CD4-positive, alpha-beta T cell treated with Interleukin-12 subunit alpha and Interleukin-12 subunit beta, for 1 hour (primary cell): ENCODE measurements at places on chromosomes 4 and X.
A peak's percentile ranks its signal among the peaks of the same experiment; 100 is the strongest.

GRCh38 chr4:47690611-47691010 is 147.3 kb downstream of the CORIN start:
- no peak for DNase-seq

- no peak for DNase-seq
Measured at GRCh38 chr4:74319470-74319869, 11.2 kb downstream of the EPGN start.

GRCh38 chr4:55330241-55330640 is 15.8 kb upstream of the SRD5A3 start:
- DNase-seq, result no peak

- DNase-seq, result peak; percentile 70
Measured at GRCh38 chrX:7925867-7926472, 1.2 kb downstream of the PNPLA4 start.

GRCh38 chr4:21628116-21628670 is 320.4 kb downstream of the KCNIP4 start:
- DNase-seq, result no peak

DNA sequence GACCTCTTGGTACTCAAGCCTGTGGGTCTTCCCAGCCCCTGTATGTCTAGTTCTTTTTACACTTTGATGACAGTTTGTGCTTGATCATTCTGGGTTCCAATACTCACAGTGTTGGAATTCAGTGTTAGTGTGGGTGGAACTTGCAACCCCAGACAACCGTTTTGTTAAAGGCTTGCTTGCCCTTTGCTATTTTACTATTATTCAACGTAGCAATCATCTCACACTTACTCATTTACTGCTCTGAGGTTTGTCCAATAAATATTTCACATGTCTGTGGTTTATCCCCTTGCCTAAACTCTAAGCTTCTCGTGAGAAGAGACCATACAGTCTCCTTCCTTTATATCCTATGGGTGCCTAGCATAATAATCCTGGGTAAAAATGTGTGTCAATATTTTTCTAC is 15.3 kb downstream of the CCNG2 start:
- no peak for DNase-seq

DNA sequence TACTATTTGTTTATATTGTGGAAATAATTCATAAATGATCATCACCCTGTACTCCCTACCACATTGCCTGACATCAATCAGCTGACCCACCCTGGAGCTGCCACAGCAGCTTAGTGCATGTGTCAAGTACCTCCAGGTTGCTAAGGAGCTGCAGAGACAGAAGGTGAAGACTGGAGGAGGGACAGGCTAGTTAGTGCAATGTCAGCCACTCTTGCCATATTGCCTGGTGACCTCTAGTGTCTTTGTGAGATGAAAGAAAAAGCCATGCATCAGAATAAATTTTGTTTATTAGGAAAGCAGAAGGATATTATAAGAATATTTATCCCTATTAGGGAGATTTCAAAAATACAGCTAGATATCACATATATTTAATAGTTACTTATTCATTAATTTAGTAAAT is 243.9 kb upstream of the FAT4 start:
- DNase-seq, result no peak

DNA sequence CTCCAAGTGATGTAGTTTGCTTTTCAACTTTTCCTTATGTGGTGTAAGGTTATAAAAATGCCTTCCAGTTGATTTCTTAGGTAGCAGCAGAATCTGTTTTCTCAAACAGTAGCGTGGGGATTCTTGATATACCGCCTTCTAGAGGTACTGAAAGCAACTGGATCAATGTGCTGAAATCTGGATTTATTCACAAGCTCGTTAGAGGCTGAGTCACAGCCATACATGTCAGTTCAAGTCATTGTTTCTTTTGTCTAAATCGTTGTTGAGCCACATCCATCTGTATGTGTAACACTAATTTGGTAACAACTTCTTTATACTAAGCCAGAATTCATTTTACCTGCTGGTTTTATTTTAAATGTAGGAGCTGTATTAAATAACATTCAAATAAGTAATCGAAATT is 200.0 kb upstream of the MAD2L1 start:
- no peak for DNase-seq

DNA sequence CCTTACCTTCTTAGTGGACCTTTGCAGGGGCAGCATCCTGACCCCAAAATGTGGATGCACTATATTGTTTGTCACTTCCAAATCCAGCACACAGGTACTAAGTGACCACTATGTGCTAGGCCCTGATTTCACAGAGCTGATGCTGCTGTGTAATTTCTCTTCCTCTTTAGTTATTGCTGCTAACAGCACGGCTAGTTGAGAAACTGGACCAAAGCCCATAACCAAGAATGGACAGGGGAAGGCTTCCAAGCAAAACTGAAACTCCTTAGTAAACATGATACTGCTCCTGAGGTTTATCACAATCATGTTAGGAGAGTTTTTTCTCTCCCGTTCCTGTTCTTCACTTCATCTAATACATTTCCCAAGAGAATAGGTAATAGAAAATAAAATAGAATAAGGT is 172.9 kb upstream of the TTC29 start:
- DNase-seq, result no peak

DNA sequence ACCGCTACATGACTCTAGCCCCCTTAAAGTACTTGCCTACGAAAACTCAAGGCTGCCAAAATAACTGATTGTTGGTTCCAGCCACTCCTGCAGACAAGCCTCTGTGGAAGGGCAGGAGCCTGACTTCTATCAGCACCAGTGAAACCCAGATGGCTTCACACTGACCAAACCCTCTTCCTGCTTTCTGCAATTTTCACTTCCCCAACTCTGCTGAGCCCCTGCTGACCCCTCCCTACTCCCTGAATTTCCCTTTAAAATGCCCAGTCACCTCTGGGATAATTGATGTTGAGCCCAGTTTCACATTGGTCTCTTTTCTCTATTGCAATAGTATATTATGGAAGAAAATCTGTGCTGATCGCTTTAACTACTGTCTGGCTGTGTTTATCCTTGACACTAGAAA is 61.6 kb upstream of the STS start:
- no peak for DNase-seq

GRCh38 chr4:65617416-65617815 is 52.9 kb downstream of the EPHA5 start:
- DNase-seq, result no peak

DNA sequence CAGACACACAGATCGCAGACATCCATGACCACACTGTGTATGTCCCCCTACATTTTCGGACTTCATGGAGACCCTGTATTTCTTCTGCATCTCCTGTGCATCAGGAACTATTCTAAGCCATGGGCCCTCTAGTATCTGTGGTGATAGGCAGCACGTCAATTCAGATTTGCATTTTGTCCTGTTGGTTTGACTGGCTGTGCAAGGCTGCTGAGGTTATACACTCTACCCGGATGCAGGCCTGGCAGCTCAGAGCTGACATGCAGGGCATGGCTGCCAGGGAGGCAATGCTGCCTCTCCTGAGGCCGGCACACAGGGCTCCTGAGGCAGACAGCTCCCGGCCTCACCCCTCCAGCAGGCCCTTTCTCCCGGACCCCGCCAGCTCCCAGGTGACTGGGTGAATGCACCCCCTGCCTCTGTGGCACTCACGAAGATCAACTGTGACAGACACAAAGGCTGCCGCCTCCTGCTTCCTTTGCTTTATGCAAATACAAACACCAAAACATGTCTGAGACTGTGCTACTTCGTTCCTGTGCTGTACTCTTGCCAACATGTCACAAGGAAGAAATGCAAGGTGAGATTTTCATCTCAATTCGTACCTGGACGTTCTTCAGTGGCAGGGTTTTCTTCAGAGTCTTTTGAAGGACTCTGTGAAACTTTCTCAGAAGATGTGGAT is 51.0 kb downstream of the NSG1 start:
- no peak for DNase-seq

GRCh38 chr4:60944060-60944459 is 256.1 kb upstream of the ADGRL3 start:
- no peak for DNase-seq

GRCh38 chr4:102227388-102227787 is 117.9 kb downstream of the SLC39A8 start:
- DNase-seq, result no peak

DNA sequence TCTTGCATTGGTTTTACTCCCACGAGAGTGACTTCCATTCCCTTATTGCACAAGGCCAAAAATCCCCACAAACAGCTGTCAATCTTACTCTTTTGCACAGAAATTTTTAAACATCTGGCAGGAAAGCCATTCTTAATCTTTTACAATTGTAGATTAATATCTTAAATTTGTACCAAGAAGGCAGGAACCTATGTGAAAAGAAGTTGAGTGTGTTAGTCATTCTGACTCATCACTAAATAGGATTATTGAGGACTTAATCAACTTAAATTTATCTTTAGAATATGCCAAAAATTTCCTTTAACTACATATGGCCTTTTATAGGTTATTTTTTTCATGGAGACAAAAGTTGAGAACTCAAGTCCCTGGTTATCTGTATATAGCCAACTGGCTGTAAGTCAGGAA is 49.0 kb upstream of the VEGFC start:
- no peak for DNase-seq

DNA sequence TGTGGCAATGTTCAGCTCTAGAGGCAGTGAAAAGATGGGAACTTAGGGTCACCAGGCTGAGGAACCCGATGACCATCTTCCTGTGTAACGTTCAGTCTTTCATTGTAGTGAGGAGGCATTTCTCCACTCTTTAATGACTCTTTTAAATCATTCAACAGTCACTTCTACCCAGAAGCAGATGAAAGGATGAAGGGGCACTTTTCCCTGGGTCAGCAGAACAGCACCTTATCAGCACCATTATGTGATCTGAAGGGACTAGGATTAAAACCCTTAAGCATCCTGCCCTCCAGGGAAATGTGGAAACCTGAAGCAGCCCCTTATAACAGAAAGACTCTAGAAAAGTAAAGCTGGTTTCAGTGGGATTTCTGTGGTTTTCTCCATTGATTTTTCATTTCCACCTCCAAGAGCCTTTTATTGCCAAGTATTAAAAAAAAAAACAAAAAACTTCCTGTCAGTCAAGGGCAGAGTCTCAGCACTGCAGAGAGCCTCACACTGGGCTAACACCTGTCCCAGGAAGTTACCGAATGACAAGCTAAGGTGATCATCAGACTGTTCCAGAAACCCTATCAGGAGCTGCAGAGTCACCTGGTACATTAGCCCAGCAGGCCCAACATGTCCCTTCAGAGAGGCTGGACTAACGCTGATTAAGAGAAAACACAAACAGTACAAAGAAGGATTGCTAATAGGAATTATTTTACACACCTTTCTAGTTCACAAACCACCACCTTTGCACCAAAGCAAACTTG is 185.9 kb downstream of the SHROOM3 start:
- DNase-seq, result no peak

- DNase-seq, result no peak
Measured at GRCh38 chr4:120691536-120691935, 231.0 kb downstream of the PRDM5 start.

DNA sequence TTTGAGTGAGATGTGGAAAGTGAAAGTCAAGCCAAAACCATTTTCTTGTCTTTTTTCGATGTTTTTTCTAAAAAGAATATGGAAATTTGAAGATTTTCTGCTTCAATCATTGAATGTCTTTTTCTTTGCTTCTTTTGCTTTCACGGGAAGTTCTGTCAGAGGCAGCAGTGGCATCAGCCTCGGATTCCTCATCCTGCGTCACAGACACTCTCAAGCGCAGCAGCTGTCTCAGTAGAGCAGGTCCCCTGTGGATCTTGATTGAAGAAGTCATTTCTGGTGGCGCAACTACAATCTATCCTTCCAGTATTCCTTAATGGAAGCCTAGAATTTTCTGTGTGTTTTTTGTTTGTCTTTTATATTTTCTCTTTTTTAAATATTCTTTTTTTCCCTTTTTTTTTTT is 52.7 kb upstream of the NEIL3 start:
- DNase-seq, result no peak

- no peak for DNase-seq
Measured at GRCh38 chr4:104494185-104494584, 509 bp downstream of the CXXC4 start.

- peak; percentile 5 for DNase-seq
Measured at GRCh38 chr4:3871181-3871852, 105.1 kb downstream of the ADRA2C start.

GRCh38 chr4:94403751-94404150 is 48.0 kb upstream of the PDLIM5 start:
- no peak for DNase-seq

GRCh38 chr4:151678048-151678872 is 82.5 kb downstream of the GATB start:
- no peak for DNase-seq

GRCh38 chr4:181259081-181259709 is 984.0 kb upstream of the TENM3 start:
- DNase-seq, result no peak

GRCh38 chrX:123731258-123731986 is 1.4 kb downstream of the THOC2 start:
- no peak for DNase-seq
